Activated CD4-positive, alpha-beta T cell treated with anti-CD3 and anti-CD28 coated beads for 4 hours (primary cell): ENCODE measurements at places on chromosomes 1 and 21.

GRCh38 chr1:115630342-115630741, 11.4 kb upstream of the VANGL1 start:
- DNase-seq = no peak

GRCh38 chr21:31221043-31221442, 123.0 kb downstream of the TIAM1 start:
- no peak for DNase-seq

DNA sequence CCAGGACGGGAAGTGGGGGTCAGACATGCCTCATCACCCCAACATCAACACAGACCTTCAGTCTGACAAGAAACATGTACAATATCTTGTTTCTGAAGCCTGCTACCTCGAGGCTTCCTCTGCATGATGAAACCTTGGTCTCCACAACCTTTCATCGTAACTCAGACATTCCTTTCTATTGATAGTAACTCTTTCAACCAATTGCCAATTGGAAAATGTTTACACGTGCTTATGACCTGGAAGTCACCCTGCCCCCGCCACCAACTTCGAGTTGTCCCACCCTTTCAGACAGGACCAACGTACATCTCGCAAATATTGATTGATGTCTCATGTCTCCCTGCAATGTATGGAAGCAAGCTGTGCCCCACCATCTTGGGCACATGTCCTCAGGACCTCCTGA, 159.5 kb downstream of the ETS2 start:
- no peak for DNase-seq

- DNase-seq = no peak
Measured at GRCh38 chr1:219529116-219529515, 83.8 kb downstream of the ZC3H11B start.

DNA sequence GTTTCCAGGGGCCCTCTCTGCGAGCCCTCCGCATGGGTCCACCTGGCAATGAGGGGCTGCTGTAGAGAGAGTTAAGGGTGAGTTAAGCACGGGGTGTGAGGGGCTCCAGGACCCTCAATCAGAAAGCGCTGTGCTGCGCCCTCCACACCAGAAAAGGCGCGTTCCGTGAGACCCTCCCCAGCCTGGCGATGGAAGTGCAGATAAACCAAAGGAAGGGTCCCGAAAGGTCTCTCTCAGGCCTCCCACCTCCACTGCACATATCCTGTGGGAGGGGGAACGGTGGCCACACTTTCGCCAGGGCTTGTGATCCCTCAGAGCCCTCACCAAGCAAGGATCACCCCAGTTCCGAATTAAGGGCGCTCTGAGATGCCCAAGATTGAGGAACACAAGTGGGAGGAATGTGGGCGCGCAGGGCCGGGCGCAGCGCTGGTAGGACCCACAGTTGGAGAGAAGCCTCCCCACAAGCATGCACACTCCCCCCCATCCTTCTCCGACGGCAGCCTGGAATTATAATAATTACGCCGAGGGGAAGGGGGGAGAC, 1.1 kb downstream of the WNT3A start:
- no peak for DNase-seq

DNA sequence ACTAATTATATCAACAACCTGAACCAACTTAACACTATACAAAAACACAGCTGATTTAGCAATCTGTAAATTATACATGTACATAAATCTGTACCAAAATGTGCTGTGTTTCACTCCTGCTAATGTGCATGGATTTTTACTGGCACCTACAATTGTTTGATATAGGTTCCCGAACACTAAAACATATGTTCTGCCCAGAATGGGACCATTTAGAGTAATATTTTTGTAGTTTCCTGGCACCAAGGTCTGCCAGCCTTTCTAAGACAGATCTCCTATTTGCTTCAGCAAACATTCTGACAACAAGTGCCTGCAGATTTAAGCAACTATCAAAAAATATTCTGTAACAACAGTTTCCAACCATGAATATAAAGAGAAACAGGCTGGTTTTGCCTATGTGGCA, 4.2 kb downstream of the KCNH1 start:
- DNase-seq = no peak

- no peak for DNase-seq
Measured at GRCh38 chr1:117561551-117561950, 44.3 kb upstream of the TENT5C start.

- no peak for DNase-seq
Measured at GRCh38 chr1:211920141-211920572, 89.6 kb upstream of the LPGAT1 start.

- DNase-seq = no peak
Measured at GRCh38 chr1:86687595-86687994, 16.8 kb upstream of the SH3GLB1 start.
